ENCODE measurements at places on chromosomes 13 and 19.
A peak's percentile ranks its signal among the peaks of the same experiment; 100 is the strongest.

- peak; percentile 65 for DNase-seq
These were observed 831 bp downstream of the PGPEP1 start for GRCh38 chr19:18340990-18341868.

- no peak for DNase-seq
These were observed 5.3 kb upstream of the ZNF583 start for GRCh38 chr19:56398809-56399208.

- DNase-seq: no peak
These were observed 969.1 kb upstream of the PCDH9 start for GRCh38 chr13:68199271-68199670.

DNA sequence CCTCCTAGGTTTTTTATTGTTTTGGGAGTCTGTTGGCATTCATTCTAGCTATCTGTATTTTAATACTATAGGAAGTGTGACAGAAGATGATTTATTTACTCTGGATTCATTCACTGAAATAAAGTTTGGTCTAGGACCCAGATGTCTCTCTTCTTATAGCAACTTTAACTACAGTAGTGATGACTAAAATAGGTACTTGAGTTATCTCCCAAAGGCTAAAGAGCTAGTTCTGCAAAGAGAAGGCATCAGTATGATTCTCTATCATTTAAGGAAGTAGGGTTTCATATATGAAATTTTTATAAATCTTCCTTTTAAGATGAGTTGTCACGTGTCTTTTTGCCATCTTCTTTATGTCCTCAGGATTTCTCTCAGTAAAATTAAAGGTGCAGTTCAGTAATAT, 507.4 kb downstream of the KCTD12 start:
- DNase-seq: no peak

- no peak for DNase-seq
These were observed 272.6 kb upstream of the SOX21 start for GRCh38 chr13:94984958-94985357.

DNA sequence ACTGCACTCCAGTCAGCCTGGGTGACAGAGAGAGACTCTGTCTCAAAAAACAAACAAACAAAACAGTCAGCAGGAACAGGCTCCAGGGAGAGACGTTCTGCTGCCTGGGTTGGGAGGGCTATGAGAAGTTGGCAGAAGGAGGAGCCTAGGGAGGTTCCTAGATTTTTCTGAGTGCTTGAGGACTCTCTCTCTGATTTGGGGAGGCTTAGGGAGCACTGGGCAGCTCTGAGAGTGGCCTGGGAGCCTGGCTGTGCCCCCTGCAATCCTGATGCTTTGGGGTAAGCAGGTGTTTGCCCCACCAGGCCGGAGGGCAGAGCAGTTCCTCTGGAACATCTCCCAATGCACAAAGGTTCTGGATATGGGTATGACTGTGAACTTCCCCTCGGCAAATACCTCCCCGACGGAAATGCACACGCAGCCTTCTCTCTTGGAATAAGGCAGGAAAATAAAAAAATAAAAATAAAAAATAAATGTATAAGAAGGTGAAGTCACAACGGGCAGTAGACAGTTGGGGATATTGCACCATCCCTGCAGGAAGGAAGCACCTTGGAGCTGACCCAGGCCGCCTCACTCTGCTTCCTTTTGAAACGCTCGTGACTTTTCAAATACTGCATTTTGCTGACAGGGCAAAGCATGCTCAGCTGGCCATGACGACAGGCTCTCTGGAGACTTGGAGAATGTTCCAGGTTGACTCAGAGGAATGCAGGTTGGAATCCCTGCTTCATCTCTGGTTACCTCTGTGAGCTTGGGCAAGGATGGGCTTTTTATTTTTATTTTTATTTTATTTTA, 26.5 kb upstream of the HOMER3 start:
- no peak for DNase-seq

GRCh38 chr13:107716741-107717140, 498.6 kb downstream of the LIG4 start:
- DNase-seq: no peak

- peak; percentile 16 for DNase-seq
These were observed 41.5 kb downstream of the ZNF682 start for GRCh38 chr19:19997656-19998268.

DNA sequence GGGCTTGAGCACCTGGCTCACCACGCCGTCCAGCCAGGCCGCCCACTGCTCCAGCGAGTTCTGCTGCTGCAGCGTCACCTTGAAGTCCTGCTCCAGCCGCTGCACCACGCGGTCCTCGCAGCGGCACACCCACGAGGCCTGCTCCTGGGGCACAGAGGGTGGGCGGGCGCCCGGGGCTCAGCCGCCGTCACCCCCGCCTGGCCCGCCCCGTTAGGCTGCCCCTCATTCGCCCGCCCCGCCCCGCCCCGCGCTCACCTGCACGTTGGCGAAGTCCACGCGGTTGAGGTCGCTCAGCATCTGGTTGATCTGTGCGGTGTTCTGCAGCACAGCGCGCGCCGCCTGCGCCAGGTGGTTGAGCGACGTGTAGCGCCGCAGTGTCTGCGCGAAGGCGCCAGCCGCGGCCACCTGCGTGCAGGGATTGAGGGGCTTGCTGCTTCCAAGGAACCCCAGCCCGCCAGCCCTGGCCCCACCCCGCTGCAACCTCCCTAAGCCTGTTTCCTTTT, 11.3 kb downstream of the DCAF15 start:
- no peak for DNase-seq

GRCh38 chr13:46173656-46174055, 8.3 kb downstream of the LCP1 start:
- DNase-seq: no peak

DNA sequence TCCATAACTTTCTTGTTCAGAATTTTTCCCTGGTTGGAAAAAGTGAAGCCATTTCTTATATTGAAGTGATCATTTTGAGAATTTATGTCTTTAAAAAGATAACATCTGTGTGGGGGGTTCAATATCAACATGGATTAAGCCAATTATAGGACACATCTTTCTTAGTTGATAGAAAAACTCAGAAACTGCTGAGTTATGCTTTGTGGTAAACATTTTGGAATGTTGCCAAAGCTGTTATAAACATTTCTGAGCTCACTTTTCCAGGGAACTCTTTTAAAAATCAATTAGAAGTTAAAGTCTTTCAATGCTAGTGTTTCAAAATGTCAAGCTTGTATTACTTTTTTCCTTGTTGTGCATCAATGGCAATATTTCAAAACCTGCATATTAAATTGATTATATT, 248.8 kb downstream of the DACH1 start:
- DNase-seq: no peak

GRCh38 chr13:31224963-31225559, 25.3 kb downstream of the B3GLCT start:
- DNase-seq: no peak

GRCh38 chr19:10005632-10006334, 4.5 kb downstream of the COL5A3 start:
- no peak for DNase-seq

GRCh38 chr19:33819880-33820781, 23.5 kb downstream of the KCTD15 start:
- peak; percentile 30 for DNase-seq

- no peak for DNase-seq
These were observed 470.8 kb downstream of the PCDH20 start for GRCh38 chr13:60944863-60945262.

- DNase-seq: no peak
These were observed 70.9 kb downstream of the GGACT start for GRCh38 chr13:100517728-100518127.

DNA sequence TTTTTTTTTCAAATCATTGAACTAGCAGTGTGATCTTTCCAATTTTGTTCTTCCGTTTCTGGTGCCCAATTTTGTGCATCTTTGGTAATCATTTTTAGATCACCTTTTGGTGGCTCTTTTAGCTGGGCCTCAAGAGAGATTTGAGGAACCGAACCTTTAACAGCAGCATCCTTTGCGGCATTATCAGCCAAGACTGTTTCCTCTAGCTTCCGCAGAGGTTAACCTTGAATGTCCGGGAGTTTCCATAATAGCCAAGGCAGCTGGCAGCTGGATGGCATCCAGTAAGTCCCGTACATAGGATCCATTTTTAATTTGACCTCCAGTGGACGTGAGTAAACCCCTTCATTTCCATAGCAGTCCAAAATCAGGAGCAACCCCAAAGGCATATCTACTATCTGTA, 9.6 kb downstream of the IRGC start:
- no peak for DNase-seq

GRCh38 chr19:32337084-32337808, 8.2 kb upstream of the ZNF507 start:
- DNase-seq: no peak

DNA sequence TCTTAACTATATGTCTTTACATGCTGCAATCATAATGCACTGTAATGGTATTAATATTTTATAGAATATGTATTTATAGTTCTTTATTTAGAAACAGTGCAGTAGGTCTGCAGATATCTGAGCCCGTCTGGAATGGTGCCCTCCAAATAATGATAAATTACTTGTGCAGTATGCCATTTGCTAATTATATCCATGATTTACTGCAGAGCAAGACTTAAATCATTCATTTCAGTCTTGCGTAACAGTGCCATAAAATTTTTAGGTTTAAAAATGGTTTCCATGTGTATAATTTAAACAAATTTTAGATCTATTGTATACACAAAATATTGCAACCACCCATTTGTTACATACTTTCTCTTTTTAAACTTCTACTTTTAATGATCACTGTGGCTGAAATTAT, 175.1 kb downstream of the ZNF536 start:
- DNase-seq: no peak

GRCh38 chr19:18991006-18991405, 42.3 kb downstream of the SUGP2 start:
- no peak for DNase-seq

- DNase-seq: no peak
These were observed 438.5 kb downstream of the ZNF536 start for GRCh38 chr19:30810726-30811125.

GRCh38 chr13:97506511-97506910, 72.5 kb downstream of the RAP2A start:
- DNase-seq: no peak

DNA sequence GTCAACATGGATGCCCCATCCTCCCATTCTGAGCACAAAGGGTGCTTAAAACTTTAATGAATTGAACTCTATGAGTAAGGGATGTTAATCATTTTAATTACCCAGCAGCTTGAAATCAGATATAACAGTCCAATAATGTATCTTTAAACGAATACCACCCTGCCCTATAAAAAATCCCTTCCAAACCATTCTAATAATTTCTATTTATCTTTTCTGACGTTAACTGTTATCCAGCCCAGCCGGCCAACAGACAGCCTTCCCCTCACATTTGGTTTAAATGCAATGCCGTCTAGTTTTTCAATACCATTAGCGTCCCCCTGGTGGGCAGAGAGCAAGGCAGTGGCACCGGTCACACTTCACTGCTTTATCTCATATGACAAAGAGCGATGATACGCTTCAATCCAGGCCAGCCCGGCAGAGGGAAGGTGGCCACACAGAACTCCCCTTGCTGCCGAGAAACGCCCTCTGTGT, 402.2 kb upstream of the ZNF507 start:
- DNase-seq: no peak

DNA sequence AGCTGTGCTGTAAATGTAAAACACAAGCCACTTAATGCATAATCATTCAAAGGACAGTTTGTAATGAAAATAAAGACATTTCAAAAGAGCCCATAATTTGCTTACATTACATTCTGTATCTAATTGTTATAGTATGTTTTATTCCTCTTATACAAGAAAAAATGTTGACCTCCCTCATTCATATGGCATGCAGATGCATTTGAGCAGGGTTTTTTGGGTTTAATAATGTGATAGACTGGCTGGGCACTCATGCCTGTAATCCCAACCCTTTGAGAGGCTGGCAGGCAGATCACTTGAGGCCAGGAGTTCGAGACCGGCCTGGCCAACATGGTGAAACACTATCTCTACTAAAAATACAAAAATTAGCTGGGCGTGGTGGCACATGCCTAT, 11.6 kb upstream of the ARL11 start:
- no peak for DNase-seq

DNA sequence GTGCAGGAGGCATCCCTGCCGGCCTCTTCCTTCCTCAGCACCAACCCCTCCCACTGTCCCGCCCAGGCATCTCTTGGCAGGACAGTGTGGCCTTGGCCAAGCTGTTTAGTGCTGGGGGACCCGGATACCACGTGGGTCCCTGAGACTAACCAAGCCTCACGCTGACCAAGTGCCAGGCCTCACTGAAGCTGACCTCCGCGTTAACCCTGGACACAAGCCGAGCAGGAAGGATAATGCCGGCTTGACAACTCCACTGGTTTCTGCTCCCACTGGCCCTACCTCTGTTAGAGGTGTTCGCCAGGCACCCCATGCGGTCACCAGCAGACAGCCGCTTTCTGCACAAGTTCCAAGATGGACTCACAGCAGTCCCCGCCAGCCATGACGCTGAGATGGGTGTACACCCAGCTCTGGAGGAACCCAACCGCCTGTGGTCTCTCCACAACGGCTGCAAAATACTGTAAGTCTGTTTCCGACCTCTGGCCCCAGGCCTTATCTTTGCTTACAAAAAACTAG, 12.4 kb downstream of the GRTP1 start:
- no peak for DNase-seq
